ENCODE measurements at places on chromosomes 2 and 18.

GRCh38 chr2:138760676-138761075, 19.5 kb downstream of the NXPH2 start:
- DNase-seq, result no peak

DNA sequence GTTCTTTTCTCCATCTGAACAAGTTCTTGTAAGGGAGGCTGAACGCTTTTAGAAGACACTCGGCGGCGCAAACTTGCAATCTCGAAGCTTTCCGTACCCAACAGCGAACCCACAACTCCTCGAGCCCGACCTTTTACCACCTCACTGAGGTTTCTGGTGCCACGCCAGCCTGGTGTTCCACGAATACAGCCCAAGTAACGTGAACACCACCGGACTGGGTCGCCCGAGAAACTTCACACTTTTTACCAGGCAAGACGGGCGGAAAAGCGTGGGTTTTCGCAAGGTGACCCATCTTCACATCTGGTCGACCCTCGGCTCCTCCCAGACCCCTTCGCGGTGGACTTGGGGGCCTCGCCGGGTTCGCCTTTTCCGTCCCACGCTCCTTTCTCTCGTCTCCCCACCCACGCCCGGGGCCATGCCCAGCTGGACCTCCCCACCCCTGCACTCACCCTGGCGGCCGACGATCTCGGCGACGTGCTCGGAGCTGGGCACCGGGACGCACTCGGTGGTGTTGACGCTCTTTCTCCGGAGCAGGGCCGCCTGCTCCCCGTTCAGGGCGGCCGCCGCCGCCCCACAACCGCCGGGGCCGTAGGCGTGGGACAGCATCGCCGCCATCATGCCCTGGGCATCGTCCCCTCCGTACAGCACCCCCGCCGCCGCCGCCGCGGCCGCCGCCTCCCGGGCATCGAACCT, 1.2 kb downstream of the MEX3C start:
- DNase-seq, result peak; percentile 34

GRCh38 chr2:17270894-17271293, 247.3 kb downstream of the RAD51AP2 start:
- no peak for DNase-seq

- DNase-seq, result no peak
These were observed 193.5 kb downstream of the MYO3B start for GRCh38 chr2:170371231-170371998.

DNA sequence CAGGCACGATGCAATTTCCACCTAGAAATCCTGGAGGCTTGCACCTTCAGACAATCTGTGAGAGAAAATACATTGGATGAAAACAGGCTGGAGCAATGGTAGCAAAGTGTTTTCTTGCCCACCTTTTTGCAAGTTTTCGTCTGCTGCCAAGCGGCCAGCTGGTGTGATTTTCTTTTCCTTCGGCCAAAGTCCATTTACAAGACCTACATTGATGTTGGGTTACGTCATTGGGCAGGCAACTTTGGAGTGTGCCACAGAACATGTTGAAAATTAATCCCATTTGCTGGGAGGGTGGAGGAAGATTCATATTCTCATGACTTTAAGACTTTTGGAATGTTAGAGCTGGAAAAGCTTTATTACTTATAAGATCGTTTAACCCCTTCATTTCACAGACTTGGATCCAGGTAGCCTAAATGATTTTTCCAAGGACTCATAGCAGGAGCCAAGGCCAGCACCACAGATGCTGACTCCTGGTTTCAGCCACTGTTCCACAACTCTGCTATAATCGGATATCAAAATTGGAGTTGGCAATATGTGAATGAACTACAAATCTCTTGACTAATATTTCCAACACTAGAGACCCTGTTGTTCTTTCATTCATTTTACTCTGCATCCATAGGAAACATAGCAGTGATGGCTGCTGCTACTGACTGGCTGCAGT, 352.1 kb downstream of the RND3 start:
- no peak for DNase-seq

GRCh38 chr2:203846490-203847105, 21.0 kb upstream of the CTLA4 start:
- no peak for DNase-seq

DNA sequence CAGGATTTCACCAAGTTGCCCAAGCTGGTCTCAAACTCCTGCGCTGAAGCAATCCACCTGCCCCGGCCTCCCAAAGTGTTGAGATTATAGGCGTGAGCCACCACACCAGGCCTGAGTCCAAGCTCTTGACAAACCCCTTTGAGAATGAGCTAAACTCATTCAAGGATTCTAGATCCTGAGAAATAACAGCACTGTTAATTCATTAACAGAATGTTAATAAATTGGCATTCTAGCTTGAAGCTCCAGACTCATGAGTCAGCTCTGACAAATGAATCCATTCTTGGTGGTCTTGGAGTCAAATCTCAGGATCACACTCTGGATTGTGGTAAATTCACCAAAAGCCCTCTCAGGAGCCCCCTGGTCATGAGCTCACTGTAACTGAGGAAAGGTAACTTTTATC, 1.8 kb downstream of the NARS1 start:
- no peak for DNase-seq

GRCh38 chr18:42936289-42936688, 179.2 kb downstream of the RIT2 start:
- peak; percentile 38 for DNase-seq

DNA sequence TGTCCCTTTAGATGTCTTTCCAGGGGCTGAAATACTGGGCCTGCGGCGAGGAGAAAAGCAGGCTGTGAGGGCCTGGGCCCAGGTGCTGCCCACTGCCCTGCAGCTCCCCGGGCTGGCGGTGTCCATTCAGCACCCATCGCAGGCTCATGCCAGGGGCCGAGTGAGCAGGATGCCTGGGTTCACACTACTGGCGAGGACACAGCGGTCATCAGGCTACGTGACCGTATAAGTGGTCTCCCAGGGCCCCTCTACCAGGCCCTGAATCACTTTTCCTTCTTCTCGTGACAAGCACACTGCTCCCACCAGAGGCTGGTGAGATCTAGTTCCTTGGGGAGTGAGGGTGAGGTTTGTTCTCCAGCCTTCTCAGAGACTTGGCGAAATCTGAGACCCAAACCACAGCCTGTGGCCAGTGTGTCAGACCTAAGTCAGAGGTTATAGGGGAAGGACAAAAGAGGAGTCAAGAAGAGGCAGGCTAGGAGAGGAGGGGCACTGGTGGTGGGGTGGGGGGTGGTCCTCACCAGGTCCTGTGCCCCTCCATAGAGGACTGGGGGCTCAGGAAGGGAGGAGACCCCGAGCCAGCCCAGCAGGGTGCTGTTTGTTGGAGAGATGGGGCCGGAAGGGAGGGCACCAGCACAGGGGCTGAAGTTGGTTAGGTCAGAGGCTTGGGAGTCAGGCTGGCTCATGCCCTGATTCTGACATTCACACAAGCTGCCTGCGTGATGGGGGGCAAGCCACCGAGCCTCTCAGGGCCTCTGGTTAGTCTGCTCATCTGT, 6.6 kb upstream of the SEMA4C start:
- no peak for DNase-seq

DNA sequence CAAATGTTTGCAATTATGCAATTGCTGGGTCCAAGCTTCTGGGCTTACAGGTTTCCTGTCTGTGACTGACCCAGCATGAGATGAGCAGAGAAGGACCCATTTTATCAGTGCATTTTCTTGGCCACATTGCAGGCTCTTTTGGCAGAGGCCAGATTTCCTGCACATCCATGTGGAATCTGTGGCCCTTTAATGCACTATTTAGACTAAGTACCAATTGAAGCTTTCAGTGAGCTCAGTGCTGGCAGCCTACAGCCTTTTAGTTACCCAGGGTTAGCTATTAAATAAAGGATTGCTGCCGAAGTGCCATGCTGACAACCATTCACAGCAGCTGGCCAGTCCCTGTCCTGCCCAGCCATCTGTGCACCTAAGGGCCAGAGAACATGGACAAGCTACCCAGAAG, 165.0 kb downstream of the ANKRD30B start:
- no peak for DNase-seq

- DNase-seq, result no peak
These were observed 164.1 kb downstream of the DCDC2C start for GRCh38 chr2:3867469-3867868.

GRCh38 chr2:240789051-240789453, 31.0 kb downstream of the KIF1A start:
- DNase-seq, result no peak

DNA sequence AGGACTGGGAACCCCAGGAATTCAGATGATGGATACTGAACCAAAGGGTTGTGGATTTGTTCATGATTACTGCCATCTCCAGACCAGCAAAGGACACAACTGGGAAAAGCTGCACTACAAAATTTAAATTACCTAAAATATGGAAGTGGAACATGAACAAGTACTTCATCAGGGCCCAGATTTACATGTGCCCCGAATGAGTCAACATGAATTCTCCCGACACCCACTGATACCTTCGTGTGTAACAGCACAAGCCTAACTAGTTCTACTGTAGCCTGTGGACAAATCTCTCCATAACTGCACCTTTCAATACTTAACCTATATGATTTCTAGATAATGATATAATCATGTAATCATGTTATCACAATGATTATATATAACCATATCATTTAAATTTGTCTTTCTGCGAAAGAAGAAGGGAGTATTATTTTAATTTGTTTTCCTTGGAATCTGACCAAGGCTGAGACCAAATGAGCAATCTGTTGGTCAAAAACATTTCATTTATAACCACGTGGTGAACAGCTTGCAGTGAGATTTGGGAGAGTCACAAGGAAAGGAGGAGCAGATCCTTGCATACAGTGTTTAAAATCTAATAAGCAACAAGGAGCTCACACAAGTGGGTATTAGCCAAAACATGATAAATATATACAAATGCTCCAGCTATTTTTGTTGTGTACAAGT, 70.5 kb downstream of the CACNB4 start:
- DNase-seq, result peak; percentile 71

GRCh38 chr2:96888072-96889011, 18.5 kb upstream of the SEMA4C start:
- peak; percentile 63 for DNase-seq

- DNase-seq, result no peak
These were observed 81.9 kb upstream of the COL5A2 start for GRCh38 chr2:189261431-189261841.

- DNase-seq, result no peak
These were observed 1026.4 kb downstream of the DSC3 start for GRCh38 chr18:30016179-30016578.

- no peak for DNase-seq
These were observed 40.9 kb downstream of the CENPO start for GRCh38 chr2:24833821-24834732.

DNA sequence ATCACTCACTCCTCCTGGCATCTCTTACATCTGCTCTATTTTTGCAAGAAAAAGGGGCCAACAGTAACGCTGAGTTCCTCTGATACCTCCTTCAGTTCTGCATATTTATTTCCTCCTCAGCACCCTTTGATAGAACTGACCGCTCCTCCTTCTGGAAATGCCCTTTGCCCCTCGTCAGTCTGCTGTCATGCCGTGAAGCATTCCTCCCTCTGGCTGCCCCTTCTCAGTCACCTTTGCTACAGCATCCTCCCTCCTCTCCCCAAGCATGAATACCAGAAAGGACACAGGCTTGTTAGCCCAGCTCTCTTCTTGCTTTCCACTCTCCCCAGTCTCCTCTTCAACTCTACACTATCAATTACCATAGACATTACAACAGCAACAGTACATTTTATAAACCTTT, 135.4 kb downstream of the NBAS start:
- DNase-seq, result no peak

- no peak for DNase-seq
These were observed 643.6 kb upstream of the DDX18 start for GRCh38 chr2:117170897-117171296.

GRCh38 chr2:7043690-7044089, 126.5 kb downstream of the RNF144A start:
- no peak for DNase-seq

- DNase-seq, result no peak
These were observed 9.5 kb upstream of the USP14 start for GRCh38 chr18:148841-149240.

DNA sequence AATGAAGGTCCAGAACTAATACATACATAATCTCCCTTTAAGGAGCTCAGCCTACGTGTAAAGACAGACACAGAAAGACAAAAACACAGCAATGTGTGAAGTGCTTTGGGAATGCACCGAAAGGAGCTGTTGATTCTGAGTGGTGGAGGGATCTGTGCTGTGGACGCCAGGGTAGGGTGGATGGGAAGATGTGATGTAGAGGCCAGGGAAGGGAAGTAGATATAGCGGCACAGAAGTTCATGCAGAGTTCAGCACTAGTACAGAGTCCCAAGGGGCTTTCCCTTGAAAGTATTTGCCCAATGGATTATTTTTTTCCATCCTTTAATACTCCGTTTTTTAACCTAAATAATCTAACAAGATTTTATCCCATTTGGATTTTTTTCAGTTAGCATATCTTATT, 32.1 kb upstream of the DOCK10 start:
- DNase-seq, result no peak

DNA sequence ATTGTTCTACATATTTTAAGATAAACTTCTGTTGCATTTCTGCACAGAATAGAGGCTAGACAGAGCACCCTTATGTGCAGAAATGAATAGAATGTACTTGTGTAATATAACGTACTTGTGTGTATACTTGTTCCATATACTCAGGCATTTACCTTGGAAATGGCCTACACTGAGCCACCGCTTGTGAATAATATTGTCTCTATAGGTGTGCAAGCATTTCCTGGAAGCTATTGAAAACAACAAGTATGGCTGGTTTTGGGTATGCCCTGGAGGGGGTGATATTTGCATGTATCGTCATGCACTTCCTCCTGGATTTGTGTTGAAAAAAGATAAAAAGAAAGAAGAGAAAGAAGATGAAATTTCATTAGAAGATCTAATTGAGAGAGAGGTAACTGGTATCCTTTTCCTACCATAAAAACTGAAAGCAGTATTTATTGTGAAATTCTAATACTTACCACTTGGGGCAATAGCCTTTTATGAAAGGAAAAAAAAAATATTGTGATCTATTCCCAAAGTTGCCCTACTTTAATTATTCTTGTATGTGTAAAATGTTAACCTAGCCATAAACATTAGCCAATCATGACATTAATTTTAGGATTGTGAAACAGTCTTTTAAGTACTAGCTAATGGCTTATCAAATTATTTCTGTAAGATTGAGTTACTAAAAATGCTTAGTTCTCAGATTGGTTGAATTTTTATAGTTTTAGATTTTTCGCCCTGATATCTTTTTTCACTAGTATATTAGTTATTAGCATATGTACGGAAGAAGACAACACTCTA, 18.0 kb downstream of the ZC3H15 start:
- DNase-seq, result peak; percentile 47

GRCh38 chr18:45775241-45775676, 50.2 kb upstream of the SIGLEC15 start:
- peak; percentile 86 for DNase-seq

DNA sequence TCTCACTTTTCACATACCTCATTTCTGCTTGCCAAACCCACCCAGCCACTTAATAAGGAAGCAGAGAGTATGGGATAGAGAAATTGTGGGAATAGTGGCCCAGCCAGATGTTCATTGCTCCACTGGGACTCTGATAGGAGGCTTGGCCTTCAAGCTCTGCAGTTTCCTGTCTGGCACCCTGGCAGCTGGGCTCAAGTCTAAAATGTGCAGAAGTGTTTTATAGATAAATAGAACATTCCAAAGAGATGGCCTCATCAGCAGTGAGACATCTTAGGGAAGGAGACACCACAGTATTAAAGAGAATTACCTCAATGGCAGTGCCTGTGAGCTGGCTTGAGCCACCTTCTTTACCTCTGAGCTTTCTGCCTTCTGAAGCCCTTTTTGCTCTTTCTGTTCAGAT, 24.7 kb downstream of the COPS7B start:
- DNase-seq, result no peak

GRCh38 chr2:118333664-118334063, 245.4 kb downstream of the INSIG2 start:
- DNase-seq, result no peak

GRCh38 chr18:28065031-28065792, 111.7 kb downstream of the CDH2 start:
- no peak for DNase-seq

- peak; percentile 78 for DNase-seq
These were observed 116.9 kb downstream of the SMAD7 start for GRCh38 chr18:48833701-48834412.

Measured in suppressor macrophage treated with lipopolysaccharide for 4 hours (primary cell).